ENCODE measurements at places on chromosomes 16 and 17.

- no peak for DNase-seq
These were observed 43.9 kb upstream of the BHLHA9 start for GRCh38 chr17:1226308-1226707.

DNA sequence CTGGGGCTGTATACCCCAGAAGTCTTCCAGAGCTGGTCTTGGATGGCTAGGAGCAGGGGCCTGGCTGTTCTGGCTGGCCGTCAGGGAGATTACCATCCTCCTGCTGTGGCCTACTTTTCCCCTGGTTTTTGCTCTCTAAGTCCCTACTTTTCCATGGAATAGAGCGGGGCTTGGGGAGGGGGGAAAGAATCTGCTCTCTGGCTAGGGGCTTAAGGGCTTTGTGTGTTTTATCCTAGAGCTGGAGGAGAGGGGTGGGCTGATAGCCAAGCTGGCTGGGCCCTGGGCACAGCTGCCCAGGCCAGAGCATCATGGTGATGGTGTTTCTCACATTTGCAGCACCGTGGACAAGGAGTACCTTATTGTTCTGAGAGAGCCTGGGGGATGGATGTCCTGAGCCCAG is 3.6 kb downstream of the NRN1L start:
- no peak for DNase-seq

GRCh38 chr17:21532763-21533385 is 156.7 kb downstream of the KCNJ12 start:
- no peak for DNase-seq

DNA sequence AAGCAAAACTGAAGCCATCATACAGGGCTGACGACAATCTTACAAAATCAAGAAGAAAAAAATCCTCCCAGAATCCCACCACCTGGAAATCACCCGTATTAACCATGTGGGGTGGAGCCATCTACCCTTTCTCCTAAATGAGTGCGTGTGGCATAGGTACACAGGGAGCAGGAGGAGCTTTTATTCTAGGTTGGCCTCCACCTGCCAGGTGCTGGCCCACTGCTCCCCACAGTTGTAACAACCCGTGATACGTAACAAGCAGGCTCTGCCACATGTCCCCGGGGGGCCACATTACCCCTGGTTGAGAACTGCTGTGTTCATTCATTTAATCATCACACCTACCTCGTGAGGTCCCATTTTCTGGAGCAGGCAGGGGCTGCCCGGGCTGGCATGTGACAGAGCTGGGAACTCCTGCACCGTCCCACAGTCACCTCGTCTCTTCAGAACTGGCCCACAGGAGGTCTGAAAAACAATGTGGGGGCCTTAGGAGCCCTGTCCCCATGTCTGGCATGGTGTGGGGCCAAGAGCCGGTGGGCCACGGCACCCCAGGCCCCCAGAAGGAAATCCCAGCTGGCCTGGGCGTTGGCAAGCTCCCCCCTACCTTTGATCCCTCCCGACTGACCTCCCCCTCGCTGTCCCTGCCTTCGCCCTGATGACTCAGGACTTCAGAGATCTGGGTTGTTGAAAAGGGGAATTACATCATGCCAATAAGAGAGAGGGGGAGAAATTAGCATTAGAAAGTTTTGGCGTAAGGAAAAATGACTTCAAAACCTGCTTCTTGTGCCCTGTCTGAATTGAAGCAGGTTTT is 12.9 kb downstream of the CMIP start:
- no peak for DNase-seq

DNA sequence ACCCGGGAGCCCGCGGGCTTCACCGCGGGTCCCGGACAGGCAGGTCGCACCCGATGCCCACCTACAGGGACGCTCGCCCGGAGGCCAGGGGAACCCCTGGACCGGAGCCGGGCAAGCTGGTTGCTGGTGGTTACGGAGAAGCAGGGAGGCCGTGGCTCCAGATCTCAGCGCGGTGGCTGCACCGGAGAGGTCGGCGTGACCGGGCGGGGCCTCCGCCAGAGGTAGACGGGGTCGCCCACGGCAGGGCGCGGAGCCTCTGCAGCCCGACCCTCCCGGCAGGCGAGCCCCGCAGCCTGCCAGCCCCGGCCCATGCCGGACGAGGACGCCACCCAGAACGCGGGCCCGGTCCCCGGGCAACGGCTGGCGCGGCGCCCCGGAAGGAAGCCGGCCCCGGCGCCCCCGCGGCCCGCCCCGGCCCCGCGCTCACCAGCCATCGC is 341 bp downstream of the PCYT2 start:
- no peak for DNase-seq

- no peak for DNase-seq
These were observed 143.7 kb downstream of the ABCC12 start for GRCh38 chr16:48011878-48012658.

GRCh38 chr17:14101976-14102375 is 32.7 kb downstream of the COX10 start:
- DNase-seq = no peak

GRCh38 chr16:16019488-16019887 is 70.1 kb downstream of the ABCC1 start:
- DNase-seq = no peak

DNA sequence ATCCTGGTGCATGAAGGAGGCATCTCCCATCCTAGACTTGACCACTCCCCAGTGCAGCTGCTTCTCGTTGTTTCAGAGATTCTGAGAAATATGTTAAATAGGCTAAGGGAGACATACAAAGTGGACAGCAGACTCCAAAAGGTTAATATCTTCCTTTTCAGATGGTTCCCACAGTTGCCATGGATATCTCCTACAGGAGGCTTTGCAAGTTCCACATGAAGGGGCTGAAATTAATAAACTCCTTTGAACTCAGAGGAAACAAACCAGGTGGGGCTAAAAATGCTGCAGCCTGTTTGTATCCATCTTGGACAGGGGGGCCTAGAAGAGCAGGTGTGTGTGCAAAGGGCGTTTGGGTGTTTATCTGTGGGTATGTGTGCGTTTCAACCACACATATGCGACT is 257.4 kb upstream of the XYLT1 start:
- no peak for DNase-seq

DNA sequence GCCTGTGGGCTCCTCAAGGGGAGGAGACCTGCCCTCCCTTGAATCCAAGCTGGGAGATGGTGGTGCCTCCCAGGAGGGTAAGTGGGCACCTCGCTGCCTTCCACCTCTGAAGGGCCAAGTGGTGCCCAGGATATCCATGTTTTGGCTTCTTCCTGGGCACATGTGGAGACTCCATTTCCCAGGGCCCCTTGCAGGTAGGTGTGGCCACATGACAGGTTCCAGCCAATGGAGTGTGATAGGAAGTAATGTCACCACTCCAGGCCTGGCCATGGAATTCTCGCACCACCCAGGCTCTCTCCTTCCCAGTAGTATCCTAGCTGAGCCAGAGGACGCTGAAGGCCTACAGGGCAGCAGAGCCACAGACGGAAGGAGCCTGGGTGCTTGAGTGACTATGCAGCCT is 17.6 kb upstream of the PEMT start:
- DNase-seq = no peak

DNA sequence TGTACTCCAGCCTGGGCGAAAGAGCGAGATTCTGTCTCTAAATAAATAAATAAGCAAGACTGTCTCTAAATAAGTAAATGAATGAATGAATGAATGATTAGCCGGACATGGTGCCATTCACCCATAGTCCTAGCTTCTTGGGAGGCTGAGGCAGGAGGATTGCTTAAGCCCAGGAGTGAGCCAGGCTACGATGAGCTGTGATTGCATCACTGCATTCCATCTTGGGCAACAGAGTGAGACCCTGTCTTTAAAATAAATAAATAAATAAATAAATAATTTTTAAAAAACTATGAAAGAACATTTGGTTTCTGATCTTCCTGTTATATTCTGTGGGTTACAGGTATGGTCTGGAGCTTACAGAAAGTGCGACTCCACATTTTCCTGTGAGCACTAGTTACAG is 65.0 kb downstream of the C17orf58 start:
- DNase-seq = no peak

DNA sequence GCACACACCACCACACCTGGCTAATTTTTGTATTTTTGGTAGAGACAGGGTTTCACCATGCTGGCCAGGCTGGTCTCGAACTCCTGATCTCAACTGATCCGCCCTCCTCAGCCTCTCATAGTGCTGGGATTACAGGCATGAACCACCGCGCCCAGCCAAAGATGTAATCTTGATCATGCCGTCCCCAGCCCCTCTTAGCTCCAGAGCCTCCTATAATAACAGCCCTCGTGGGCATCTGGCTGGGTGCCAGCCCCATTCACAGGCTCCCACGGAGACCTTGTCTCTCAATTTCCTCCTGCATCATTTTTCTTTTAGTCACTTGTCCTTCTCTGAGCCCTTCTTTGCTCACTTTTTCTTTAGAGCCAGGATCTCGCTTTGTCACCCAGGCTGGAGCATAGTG is 94.2 kb downstream of the KATNIP start:
- DNase-seq = no peak

DNA sequence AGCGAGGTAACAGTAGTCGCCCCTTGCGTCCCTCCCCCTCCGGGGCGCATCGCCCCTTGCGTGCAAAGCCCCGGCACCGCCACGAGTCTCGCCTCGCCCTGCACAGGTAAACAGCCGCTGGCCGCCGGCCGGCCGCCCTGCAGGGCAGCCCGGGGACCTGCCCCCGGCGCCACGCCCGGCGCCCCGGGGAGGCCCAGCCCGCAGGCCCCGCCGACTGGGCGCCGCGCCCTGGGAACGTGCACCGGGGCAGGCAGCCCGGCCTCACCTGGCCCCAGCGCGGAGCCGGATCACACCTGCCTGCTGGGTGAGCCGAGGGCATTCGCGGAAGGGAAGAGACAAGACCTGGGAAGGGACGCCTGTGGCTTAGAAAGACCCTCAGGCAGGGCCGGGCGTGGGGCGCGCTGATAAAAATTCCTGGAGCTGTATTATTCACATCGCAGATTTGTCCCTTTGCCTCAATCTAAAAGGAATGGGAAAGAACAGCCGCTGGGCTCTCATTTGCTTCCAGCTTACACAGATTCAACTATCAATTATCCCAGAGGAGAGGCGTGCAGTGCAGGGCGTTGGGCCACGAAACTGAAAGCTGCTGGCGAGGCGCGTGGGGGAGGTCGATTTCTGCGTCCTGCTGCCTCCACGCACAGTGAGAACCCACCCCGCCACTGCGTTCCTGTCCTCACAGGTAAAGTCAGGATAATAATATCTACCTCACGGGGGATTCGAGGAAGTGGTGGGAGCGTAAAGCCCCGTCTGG is 451.9 kb downstream of the SLC39A11 start:
- no peak for DNase-seq

DNA sequence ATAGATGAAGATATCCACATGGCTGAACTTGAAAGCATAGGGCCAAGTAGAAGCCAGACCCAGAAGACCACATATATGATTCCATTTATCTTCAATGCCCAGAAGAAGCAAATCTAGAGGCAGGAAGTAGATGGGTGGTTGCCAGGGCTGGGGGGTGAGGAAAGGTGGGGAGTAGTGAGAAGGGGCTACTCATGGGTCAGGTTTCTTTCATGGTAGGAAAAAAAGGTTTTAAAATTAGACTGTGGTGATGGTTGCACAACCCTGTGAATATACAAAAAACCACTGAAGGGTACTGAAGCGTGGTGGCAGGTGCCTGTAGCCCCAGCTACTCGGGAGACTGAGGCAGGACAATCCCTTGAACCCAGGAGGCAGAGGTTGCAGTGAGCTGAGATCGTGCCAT is 5.4 kb downstream of the CD2BP2 start:
- DNase-seq = peak; percentile 45

DNA sequence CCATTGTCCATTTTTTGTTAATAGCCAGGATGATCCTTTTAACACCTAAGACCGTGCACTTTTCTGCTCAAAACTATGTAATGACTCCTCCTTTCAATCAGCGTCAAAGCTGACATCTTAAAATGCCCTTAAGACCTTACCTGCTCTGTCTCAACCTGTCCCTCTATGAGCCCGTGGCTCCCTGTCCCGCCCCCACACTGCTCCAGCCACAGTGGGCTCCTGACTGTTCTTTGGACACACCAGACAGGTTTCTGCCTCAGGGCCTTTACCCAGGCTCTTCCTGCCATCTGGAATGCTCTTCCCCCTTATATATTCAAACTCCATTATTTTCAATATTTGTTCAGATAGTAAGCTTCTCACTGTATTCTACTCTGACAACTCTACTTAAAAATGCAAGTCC is 14.1 kb downstream of the CDRT15 start:
- no peak for DNase-seq

GRCh38 chr16:28324235-28324886 is 32.0 kb downstream of the SBK1 start:
- no peak for DNase-seq

DNA sequence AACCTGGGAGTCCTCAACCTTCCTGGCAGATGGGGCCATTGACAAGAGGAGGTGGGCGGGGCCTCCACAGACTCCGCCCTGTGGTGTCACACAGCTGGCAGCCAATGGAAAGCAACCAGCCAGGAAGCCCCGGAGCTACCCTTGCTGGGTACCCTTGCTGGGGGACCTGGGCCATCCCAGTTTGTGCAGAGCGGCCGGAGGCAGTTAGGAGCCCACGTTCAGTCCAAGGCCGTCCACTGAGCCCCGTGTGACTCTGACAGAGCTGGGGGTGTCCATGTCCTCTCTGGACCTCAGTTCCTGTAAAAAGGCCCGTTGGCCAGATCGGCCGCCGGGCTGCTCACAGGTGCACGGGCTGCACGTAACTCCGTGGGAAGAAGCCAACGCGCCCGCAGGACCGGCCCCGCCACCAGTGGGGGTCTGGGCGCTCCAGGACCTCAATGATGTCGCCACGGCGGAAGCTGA is 17.1 kb upstream of the FAM83G start:
- DNase-seq = no peak

- no peak for DNase-seq
These were observed 47.4 kb upstream of the ZFHX3 start for GRCh38 chr16:73095142-73095820.

DNA sequence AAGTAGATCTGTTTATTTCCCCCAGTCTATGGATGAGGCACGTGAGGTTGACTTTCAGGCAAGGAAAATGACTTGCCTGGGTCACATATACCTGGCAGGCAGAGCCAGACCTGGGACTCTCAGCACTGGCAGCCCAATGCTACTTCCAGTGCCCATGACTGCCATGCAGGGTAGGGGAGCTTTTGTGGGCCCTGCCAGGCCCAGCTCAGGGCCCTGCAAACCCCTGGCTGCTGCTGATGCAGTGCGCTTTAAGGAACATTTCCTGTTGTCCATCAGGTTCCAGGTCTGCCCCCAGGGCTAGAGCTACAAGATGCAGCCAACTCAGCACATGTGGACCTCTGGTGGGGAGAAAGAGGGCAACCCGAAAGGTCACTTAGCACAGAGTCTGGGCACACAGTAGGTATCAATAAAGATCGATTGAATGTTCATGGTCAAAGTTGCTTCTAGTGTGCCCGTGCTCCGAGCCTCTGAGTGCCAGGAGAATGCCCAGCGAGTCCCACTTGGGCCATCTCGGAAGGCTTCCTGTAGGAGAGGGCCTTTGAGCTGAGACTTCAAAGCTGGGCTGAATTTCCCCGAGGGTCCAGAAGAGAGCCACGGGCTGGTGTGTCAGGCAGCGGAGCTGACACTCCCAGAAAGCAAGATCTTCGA is 513 bp upstream of the TBX21 start:
- DNase-seq = no peak

GRCh38 chr17:48444516-48445247 is 14.7 kb upstream of the SKAP1 start:
- DNase-seq = no peak

DNA sequence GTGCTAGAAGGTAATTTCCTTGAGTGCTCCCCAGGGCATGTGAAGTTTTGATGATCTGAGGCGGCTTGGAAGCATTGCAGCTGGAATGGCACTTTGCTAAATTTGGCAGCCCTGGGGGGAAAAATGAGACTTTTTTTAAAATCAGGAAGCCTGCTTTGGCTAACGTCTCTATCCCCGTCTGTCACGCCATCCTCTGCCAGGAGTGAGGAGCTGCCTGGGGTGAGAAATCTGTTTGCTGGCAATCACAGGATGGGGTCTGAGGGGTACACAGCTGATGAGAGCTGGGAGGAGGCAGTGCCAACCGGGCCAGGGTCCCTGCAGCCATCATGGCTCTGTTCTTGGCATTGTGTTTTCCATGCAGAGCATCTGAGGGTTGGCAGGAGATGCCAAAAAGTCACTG is 2.0 kb downstream of the ABCC12 start:
- no peak for DNase-seq
